ENCODE measurements at places on chromosomes 7 and 10.

DNA sequence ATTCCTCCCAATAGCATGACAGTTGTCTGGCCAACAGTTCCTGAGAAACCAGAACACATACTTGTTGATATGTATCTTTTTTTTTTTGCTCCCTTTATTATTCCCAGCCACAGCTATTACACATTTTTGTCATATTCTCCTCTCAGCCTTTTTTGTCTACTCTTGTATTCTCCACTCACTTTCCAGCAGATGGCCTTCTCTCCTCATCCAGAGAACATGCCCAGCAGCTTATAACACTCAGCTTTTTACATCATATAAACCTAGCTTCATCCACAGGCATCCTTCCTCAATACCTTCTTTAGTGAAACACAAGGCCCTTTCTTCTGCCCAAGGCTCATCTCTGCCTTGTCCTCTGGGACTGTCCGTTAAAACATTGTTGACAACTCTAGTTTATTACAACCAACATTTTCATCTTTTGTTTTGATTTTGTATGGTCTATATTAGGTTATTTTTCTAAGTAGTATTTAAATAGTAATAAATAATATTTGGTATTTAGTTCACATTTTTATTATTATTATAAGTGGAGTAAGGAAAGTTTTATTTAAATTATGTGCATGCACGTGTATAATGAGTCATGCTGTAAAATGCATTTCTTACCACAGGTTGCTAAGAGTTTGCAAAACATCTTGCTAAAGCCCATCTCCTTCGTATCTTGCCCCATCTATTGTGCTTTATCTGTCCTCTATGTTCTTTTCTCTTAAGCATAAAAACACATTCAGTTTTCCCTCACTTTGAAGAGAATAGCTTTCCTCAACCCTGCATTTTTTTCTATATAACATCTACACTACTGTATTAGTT, 101.5 kb downstream of the ORC5 start:
- no peak for DNase-seq

GRCh38 chr7:156820445-156821063, 72.4 kb downstream of the LMBR1 start:
- no peak for DNase-seq

DNA sequence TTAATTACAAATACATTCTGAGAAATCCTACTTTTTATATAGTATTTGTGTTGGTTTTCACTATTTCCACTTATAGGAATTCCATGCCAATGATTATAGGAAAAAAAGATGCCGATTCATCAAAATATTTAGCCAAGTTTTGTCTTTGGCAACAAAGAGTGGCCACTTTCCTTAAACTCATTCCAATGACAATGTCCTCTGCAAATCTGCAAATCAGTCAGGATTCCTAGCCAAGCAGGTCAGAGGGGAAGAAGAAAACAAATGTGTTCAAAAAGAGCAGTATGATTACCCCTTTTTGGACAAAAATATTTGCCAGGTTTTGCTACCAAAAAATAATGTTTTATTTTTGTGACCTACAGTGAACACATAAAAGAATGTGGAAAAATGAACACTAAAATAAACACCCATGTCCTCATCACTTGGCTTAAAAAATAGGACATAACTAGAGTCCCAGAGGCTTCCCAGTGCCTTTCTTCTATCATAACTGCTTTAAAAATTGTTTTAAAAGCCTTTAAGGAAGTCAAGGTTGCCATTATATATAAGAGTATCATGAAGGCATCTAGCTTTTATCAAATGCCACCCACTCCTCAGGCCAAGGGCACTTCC, 125.9 kb downstream of the ADAM12 start:
- DNase-seq: no peak

DNA sequence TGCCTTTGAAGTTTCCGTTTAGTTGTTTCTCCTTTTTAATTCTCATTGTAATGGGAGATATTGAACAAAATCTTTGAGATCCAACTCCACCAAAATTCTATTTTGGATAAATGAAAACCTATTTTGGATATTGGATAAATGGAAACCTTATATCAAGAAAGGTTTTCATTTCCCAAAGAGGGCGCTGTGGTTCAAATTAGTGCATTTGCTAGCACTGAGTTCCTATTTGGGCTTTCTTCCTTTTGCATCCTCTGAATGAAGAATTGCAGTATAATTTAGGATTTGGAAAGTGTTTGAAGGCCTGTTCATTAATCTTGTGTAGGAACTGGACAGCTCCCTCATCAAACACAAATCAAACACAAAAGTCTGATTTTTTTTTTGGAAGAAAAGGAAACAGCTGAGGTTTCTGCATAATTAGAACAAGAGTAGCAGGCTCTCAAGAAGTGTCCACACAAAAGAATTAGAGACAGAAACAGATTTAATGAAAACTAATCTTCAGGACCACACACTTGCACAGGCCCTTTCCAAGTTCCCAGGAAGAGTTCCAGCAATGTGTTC, 80.8 kb upstream of the KLF14 start:
- DNase-seq: no peak

DNA sequence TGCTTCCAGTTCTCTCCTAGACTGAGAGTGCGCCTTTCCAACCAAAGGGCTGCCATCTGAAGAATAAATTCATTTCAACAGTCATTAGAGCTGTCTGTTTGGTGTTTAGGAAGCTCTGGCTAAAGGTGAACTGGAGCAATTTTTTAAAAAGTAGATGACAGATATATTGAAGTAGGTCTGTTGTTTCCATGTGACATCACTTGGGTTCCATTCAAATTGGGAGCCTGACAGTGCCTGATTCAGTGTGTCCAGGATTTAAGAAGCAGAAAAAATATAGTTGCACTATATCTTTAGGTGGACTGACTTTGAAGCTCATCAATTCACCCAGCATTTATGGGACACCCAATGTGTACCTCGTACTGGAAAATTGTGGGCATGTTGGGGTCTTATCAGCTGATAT, 367.7 kb downstream of the BBS9 start:
- DNase-seq: no peak

GRCh38 chr7:100895956-100896731, 456 bp upstream of the ACHE start:
- DNase-seq: no peak

DNA sequence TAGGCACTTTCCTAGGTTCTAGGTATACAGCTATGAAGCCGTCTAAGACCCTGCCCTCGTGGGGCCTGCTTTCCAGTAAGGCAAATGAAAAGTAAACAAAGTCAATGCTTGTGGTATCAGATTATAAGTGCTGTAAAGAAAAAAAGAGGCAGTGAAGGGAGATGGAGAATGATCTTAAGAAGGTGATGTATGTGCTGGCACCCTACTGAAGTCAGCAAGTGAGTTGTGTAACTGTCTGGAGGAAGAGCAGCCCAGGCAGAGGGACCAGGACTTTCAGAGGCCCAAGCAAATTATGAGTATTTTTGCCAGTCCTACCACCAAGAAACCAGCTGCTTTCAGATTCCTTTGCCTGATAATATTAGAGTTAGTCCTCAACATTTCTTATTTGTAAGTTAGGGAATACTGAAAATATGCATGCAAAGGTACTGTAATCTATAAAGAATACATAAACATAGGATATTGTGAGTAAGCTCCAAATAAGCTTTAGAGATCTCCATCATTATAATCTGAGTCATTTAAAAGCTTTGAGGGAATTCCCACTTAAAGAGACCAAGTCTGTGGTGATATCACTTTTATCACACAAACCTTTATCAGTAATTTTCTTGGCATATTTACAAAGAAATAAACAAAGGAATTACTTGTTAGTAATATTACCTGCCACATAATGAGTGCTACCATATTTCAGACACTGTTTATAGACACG, 329.2 kb upstream of the LRGUK start:
- no peak for DNase-seq

DNA sequence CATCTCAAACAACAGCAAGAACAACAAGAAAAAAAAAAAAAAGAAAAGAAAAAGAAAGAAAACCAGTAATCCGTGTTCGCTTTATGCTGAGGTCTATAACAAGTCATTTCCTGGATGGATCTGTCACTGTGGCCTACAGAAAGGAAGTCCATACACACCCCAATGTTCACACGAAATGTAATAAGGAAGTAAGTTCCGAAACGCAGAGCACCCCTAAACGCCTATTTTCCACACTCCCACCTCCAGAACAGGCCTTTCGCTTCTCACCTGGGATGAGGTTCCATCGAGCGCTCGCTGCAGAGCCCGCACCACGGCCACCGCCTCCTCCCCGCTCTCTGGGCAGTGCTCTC, 735 bp downstream of the ZNF394 start:
- no peak for DNase-seq

All from stimulated activated CD8-positive, alpha-beta memory T cell treated with anti-CD3 and anti-CD28 coated beads, Interleukin-7, amount 100 ng/mL, for 1 hour (primary cell).